ENCODE measurements at places on chromosomes 11 and 22.

DNA sequence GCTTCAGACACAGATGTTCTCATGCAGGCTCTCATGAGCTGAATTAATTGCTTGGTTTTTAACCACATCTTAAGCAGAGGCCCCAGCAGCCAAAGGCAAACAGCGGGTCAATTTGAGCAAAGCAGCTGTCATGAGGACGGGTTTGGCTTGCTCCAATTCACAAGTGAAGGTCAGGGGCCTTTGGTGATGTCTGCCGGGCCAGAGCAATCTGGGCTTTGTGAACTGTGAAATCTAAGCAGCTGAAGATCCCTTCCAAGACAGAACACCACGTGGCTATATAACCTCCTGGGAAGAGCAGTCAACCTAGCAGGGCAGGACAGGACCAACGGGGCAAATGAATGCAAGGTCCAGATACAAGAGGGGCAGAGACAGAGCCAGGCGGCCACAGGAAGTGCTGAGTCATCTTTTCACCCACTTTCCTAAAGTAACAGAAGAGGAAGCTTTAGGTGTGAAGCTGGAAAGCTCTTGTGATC lies 187.3 kb upstream of the B3GAT1 start:
- no peak for DNase-seq

DNA sequence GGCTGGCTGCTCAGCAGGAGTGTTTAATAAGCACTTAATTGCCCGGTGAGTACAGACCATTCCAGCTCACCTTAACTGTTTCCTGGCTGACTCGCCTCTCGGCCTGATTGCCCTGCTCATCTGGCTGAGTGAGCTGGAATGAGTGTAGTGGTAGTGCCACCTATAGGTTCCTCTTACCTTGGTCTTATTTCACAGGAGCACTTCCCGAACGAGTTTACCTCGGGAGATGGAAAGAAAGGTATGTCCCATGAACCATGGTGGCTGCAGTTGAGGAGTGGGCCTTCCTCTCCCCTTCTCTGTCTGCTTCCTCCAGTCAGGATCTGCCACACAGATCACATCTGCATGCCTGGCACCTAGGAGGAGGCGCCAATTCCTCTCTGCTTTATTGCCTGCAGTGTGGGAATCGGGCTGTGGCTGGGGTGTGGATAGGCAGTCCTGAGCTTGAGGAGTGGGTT lies 26.7 kb downstream of the UPB1 start:
- DNase-seq, result peak; percentile 63

GRCh38 chr11:64787526-64788320 lies 9.4 kb upstream of the SF1 start:
- DNase-seq, result peak; percentile 56

DNA sequence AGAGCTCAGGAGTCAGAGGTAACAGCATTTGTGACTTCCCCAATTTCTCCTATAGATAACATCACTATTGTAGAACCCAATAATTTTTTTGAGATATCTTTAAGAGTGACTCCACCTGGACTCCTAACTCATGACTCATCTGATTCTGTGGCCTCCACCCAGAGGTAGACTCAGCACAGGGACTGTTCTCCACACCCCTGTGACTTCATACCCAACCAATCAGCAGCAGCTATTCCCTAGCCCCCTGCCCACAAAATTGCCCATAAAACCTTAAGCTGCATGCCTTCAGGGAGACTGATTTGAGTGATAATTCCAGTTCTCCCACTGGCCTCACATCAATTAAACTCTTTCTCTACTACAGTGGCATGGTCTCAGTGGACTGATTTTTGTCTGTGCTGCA lies 475.4 kb upstream of the FAT3 start:
- DNase-seq, result no peak

DNA sequence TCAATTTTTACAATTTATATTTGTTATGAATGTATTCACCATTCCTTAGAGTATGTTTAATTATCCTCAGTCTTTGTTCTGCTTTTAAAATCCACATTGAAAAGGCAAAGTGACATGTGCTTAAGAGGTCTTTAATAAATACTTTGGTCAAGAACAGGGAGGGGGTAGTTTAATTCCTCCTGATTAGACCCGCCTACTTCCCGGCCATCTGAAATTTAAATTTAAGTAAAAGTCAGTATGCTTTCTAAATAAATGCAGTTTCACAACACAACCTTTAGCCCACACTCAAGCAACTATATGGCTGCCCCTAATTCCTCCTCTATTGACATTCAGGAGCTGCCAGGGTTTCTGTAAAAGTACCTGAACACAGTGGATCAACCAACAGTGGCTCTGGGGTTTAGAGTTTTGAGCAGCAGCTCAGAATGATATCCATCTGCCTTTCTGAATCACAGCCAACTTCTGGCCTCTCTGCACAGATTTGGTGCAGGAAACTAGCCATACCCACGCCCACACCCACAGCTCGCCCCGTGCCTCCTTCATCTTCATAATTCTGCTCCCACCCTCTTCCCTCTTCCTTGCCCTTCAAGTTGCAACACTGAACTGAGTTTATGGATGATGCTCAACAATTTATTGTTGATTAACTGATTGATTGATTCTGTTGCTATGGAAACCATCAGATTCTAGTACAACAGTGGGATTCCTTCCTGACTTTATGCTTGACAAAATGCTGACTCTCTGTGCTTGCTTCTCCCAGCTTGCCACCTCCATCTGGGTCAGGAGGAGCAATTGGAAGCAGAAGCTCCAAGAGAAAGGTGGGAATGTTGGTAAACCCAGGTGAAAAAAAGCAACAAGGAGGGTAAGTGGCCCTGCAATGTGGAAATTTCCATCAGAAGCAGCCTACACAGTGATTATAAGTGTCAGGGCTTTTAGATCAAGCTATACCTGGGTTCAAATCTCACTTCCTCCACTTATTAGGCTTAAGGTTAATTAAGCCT lies 70.8 kb downstream of the PANX1 start:
- no peak for DNase-seq
